H9 (cell line): ENCODE measurements at places on chromosomes 5 and 9.

- no peak for DNase-seq
Measured at GRCh38 chr5:74935752-74936091, 69.5 kb upstream of the FAM169A start.

DNA sequence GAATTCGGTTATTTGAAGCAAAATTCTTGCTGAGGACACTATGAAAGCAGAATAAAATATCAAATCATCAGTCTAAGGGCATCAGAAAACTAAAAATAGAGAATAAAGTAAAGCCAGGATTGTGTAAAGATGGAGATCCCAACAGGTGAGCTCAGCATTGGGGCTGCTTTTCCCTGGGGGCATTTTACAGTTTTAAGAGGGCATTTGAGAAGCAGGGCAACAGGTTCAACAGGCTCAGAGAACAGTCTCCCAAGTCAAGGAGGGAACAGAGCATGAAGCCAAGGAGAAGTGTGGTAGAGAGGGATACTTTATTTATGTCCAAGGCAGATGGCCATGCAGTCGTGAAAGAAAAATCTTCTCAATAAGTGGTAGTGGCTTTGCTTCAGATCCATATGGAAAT lies 145.4 kb downstream of the SYK start:
- DNase-seq: no peak

DNA sequence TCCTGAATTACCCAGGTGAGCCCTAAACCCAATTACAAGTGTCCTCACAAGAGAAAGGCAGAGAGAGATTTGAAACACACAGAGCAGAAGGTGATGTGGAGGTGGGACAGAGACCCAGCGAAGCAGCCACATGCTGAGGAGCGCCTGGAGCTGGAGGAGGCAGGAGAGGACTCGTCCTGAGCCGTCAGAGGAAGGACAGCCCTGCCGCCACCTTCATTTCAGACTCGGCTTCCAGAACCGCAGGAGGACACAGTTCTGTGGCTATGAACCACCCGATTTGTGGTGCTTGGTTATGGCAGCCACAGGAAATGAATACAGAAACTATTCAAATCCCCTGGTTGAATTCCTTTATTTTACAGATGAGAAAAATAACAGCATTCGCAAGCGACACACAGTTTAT lies 16.4 kb upstream of the FBP1 start:
- no peak for DNase-seq

GRCh38 chr5:17440766-17441165 lies 57.3 kb upstream of the TAF11L2 start:
- no peak for DNase-seq

- no peak for DNase-seq
Measured at GRCh38 chr5:96649681-96650540, 12.3 kb upstream of the CAST start.

DNA sequence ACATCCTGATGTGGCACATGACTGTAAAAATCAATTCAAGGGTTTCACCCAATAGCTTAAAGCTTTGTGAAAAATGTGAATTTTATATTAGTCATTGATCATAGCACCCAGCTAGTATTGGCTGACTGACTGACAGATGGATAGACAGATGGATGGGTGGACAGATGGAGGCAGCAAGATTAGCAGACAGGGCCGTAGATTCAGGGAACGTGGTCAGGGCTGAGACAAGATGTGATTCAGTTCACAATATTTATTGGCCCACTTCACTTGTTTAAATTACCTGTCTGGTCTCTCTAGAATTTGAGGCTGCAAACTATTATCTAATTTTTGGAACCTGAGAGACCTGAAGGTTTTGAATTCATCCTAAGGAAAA lies 12.0 kb upstream of the PCSK5 start:
- DNase-seq: no peak

DNA sequence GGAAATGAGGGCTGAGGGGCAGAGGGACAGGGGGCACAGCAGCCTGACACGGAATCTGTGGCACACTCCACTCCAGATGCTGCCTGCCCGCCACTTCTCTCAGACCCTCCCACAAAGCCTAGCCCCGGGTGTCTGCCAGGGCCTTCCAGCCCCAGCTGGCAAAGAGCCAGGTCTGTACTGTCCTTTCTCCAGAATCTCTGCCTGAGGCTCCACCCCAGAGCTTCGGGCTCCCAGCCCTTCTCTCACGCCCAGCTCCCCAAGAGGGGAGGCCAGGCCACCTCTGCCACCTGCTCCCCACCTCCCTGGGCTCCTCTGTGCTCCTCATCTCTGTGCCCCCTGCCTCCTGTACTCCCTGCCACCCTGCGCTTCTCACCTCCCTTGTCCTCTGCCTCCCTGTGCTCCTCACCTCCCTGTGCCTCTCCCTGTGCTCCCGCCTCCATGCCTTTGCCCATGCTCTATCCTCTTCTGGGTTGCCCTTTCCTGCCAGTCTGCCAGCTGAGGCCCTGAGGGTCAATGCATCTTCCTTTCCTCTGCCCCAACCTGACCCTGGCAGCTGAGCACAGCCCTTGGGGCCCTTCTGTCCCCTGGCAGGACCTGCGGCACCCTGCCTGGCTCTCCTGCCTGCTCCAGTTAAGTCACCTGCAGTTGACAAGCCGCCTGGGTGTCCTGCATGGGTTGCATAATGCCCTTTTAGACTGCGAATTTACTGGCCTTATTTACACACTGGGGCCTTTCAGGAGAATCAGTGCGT lies 36.4 kb downstream of the RASGEF1C start:
- no peak for DNase-seq

GRCh38 chr5:136521696-136522095 lies 156.4 kb upstream of the TRPC7 start:
- no peak for DNase-seq

DNA sequence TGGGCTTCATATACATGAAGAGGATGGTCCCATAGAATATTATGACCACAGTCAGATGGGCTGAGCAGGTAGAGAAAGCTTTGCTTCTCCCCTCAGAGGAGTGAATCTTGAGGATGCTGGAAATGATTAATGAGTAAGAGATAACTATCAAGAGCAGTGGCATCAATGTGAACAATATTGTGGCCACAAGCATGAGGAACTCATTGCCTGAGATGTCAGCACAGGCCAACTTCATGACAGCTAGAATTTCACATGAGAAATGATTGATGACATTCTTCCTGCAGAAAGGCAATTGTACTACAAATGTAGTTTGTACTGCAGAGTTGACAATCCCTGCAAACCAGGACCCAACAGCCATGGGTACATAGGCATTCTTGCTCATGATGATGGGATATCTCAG lies 586 bp downstream of the OR13C9 start:
- DNase-seq: no peak

GRCh38 chr9:91034976-91035824 lies 233.6 kb downstream of the SYK start:
- no peak for DNase-seq

- DNase-seq: no peak
Measured at GRCh38 chr9:77826116-77826515, 178.0 kb upstream of the GNA14 start.

DNA sequence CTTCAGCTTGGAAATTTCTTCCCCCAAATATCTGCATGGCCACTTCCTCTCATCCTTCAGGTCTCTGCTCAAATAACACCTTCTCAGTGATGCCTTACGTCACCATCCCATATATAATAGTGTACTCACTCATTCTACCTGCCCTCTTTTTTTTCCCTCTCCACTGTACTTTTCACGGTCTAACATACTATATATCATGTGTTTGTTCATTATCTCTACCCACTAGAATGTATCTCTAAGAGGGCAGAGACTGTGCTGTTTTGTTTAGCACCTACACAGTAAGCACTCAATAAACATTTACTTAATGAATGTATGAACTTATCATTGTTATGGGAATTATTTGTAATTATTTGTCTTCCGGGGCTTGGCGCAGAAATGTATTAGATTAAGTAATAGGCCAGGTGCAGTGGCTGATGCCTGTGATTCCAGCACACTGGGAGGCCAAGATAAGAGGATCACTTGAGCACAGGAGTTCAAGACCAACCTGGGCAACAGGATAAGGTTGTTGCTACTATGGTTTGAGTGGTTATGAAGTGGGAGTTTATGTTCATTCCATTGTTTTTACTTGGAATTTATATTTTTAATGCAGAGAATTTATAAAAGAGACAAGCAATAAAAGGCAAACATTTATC lies 6.0 kb upstream of the IL13 start:
- no peak for DNase-seq

- DNase-seq: no peak
Measured at GRCh38 chr9:18722882-18723281, 248.9 kb downstream of the ADAMTSL1 start.

DNA sequence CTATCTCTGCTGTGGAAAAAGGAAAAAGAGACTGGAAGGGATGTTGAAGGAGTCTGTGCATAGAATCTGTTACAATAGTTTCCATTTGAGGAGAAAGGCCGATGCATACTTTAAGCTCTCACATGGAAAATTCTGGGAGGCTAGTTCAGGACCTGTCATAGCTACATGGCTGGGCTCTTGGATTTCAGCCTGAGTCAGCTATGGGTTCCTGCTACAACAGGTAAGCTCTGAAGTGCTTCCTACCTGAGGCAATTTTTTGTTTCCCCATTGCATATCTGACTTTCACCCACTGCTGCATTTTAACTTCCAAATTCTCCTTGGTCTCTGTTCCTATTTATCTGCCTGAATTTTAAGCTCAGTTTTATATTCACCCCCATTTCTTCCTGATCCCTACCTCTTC lies 310.7 kb downstream of the RAB3C start:
- DNase-seq: no peak

DNA sequence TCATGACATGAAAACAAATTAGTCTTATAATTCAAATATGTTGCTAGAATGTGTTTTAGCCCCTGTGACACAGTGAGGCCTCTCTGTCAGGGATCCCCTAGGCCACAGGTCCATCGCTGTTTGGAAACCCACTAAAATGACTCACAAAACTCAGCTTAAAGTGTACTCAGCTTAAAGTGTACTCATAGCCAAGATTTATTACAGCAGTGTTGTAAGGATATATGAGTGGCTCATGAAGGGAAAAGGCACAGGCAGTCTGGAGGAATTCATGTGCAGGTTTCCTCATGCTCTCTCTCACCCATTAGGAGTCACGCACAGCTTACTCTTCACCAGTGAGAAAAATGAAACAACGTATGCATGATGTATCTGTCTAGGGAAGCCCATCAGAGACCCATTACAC lies 24.4 kb upstream of the TGFBI start:
- DNase-seq: no peak

DNA sequence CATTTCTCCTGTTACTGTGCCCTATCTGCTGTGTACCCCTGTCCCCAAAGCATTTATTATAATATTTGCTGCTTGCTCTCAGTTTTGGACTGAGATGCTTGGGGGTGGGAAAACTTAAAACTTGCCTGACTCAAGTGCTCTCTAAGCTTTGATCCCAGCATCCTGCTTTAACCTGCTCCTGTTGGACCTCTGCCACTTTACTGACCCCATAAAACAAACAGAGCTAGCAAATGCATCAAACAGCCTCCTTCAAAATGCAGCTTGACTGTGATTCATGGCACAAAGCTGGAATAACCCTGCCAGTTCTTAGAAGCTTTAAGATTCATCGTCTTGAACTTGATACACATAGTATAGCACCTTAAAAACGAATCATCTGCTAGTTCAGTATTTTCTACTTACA lies 212.5 kb downstream of the DEPDC1B start:
- no peak for DNase-seq

GRCh38 chr5:91301106-91301846 lies 81.8 kb downstream of the ARRDC3 start:
- DNase-seq: no peak

- DNase-seq: no peak
Measured at GRCh38 chr5:138789771-138790242, 36.6 kb downstream of the CTNNA1 start.

- DNase-seq: no peak
Measured at GRCh38 chr9:28801144-28801799, 1228.0 kb upstream of the C9orf72 start.

DNA sequence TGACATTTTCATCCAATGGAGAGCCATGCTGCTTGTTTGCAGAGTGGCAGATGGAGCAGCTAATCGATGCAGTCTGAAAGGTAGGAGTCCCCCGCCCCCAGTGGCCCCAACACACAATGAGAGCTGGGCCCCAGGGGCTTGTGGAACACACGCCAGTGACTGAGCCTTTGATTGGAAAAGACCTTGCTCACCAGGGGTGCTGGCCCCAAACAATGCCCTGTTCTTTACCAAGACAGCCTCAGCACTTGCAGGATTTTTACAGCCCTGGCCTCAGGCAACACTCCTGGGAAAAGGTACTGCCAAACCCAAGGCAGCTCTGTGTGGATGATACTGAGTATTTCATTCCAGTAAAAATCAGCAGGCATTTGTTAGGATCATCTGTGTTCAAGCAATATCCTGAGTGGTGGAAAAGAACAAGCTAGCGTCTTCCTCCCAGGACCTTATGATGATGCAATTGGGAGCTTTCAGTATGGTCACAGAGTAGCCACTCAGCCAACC lies 276.8 kb upstream of the CLINT1 start:
- peak; percentile 82 for DNase-seq

- DNase-seq: peak; percentile 76
Measured at GRCh38 chr9:114583371-114584155, 4.0 kb upstream of the ATP6V1G1 start.

- no peak for DNase-seq
Measured at GRCh38 chr9:95771556-95772246, 103.8 kb upstream of the ERCC6L2 start.

GRCh38 chr5:83374547-83374946 lies 97.0 kb upstream of the VCAN start:
- DNase-seq: no peak

GRCh38 chr9:109579191-109579948 lies 81.3 kb upstream of the PTPN3 start:
- no peak for DNase-seq

- DNase-seq: no peak
Measured at GRCh38 chr5:143699121-143699520, 112.8 kb upstream of the HMHB1 start.

GRCh38 chr5:17249029-17249634 lies 31.7 kb downstream of the BASP1 start:
- DNase-seq: no peak

DNA sequence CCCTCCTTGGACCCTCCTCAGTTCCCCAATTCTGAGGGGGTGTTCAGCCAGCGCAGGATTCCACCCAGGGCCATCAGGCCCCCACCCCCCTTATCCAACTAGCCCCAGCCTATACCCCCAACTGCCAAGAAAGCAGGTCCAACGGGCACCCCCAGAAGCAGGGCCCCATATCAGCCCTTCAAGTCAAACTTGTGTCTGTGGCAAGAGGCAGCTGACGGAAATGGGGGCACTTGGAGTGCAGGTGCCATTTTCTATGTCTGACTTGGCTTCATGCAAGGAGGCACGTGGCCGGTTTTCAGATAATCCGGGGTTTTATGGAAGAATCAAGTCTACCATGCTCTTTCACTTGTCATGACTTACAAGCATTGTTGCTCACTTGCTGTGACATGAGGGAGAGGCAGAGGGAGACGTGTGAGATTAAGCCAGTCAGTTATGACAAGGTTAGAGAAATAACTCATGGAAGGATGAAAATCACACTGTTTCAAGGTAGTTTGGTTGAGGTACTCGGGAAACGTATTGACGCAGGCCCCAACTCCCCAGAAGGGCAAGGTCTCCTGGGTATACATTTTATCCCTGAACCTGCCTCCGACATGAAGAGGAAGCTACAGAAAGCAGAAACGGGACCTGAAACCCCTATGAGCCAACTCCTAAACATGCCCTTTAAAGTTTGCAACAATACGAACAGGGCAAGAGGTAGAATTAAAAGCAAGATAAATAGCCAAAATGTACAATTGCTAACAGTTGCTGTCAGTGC lies 26.5 kb upstream of the CLPTM1L start:
- DNase-seq: no peak
